ENCODE measurements at places on chromosomes 2 and 18.
A peak's percentile ranks its signal among the peaks of the same experiment; 100 is the strongest.

DNA sequence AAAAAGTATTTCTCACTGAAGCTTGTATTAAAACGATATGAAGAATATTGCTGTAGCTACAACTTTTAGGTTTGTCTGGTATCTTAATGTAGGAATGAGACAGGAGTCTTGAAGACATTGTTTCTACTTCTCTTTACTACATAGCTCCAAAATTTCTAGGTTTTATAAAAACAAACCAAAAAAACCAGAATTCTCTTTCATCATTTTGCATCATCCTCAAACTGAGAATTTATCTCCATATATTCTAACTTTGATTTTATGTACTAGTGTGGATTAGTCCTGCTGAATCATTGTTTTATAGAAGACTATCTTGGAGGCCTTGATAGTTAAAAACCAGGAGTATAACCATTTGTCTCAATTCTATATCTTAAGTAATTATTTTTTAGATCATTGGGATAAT lies 100.2 kb downstream of the ICA1L start:
- no peak for DNase-seq

DNA sequence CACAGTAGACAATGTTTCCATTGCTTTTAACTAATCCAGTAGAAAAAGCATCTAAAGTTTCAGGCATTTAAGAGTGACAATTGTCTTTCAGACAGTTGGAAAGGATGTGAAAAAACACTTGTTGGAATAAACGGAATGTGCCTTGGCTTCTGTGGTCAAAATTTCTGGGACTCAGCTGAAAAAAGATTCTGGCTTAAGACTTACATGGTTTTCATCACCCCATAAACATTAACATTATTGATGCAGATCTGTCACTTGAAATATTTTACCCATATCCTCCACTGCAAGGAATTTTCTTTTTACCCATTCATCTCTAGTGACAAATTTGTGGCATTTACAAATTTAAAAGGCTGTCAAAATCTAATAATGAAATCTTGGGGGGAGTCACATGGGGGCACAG lies 166.0 kb downstream of the SRBD1 start:
- DNase-seq, result no peak

DNA sequence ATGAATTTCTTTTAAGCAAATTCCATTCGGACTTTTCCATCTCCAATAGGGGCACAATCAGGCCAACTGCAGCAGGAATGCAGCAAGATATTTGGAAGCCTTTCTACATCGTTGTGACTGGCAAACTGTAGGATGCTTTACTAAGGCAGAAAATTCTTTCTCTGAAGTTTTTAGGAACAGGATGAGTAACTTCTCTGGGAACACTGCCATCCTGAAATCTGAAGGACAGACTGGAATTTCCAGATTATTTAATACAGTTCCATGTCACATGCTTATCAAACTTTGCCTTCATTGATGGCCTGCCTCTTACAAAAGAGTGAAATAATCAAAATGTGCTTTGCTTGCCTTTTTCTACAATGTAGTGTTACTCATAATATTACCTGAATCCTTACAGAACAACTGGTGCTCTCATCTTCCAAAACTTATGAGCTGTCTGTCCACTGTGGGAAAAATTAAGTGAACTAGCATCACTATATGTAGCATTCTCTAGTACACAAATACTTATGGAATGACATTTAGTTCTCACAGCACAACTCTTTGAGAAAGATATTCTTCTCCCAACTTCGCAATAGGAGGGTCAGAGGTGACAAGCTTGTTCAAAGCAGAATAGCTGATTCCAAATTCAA lies 32.0 kb upstream of the MAP2 start:
- DNase-seq, result no peak

DNA sequence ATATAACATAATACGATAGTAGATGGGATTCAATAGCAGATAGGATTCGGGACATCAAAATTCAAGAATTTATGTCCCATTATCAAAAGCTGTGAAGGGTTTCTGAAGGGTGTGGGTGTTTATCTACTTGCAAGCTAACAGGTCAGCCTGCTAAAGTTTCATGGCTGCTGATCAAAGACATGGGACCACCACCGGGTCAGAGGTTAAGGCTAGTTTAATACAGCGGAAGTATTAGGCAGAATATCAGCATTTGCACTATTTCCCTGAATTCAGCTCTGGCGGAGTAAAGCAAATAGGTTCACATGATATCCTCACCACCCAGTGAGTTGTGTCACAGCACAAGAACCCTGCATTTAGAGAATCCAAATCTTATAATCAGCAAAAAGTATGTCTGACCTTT lies 82.5 kb downstream of the DSEL start:
- no peak for DNase-seq

DNA sequence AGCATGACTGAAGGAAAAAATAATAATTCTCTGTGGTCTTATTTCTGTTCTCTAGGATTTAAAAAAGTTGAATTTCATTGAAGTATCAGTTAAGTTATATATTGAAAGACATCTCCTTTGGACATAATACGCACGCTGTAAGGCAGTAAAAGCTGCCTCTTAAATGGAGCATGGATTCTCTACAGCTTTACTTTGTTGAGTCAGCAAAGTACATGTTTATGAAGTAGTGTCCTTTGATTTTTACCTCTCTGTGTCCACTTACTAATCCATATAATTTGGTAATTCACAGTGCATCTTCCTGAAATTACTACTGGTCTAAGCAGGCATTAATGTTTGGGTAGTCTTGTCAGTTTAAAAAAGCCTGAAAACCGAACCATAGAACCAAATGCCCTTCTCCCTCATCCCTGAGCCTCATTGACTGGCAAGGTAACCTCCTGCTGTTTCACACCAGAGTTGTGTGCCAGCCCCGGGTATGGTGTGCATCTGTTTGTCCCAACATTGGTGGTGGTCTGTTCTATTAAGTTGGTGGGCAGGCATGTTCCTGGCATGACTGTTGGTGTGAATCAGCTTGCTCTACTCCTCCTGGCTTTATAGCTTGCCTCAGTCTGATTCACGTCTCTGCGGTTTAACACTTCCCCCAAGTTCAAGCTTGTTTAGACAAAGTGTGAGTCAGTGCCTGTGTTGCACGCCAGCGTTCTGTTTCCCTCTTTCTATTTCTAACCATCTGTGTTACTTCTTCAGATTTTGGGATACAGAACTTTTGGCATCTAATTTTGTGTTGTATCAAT lies 71.0 kb upstream of the ITM2C start:
- peak; percentile 81 for DNase-seq

GRCh38 chr2:16142383-16143361 lies 202.3 kb downstream of the MYCN start:
- DNase-seq, result no peak

DNA sequence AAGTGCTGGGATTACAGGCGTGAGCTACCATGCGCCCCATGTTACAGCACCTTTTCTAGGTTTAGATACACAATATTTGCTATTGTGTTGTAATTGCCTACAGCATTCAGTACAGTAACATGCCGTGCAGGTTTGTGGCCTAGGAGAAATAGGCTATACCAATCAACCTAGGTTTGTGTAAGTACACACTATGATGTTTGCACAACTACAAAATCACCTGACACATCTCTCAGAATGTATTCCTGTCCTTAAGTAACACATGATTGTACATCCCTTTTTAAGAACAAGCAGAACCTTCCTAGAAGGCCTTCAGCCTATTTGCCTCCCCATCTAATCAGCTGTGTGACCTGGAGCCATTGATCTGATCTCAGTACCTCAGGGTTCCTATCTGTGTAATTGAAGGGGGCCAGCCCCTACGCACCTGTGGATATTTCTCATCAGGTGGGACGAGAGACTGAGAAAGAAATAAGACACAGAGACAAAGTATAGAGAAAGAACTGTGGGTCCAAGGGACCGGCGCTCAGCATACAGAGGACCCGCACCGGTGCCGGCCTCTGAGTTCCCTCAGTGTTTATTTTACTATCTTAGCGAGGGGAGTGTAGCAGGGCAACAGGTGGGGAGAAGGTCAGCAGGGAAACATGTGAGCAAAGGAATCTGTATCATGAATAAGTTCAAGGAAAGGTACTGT lies 18.7 kb upstream of the TMBIM1 start:
- no peak for DNase-seq

GRCh38 chr2:70084973-70085710 lies 2.1 kb upstream of the PCBP1 start:
- DNase-seq, result no peak

GRCh38 chr18:37272226-37272625 lies 293.4 kb downstream of the CELF4 start:
- DNase-seq, result no peak

GRCh38 chr18:12803069-12803936 lies 80.7 kb downstream of the PTPN2 start:
- DNase-seq, result no peak

DNA sequence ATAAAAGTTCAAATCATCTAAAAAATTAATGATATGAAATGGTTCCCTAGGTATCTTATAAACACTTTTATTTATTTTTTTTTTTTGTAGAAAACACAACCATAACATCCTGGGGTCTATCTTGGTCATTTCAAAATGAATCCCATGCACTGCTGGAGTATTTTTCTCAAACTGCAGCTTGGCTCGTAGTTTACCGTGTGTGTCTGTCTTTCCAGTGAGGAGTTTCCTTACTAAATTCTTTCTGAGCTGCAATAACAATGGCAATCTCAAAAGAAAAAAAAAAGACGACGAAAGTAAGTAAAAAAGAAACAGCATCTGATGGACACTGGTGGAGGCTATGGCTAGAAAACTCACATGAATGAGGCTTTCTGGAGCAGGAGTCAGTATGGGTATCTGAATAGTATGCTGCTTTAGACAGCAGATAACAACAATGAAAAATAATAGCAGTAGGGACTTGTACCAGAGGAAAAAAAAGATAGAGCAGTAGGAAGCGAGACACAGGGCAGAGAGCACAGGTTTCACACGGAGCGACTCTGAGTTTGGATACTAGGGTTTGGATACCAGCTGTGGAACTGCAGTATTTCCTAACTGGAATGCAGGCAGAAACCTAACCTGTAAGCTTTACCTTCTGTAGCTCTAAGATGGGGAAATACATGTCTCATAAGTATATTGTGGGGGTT lies 43.5 kb downstream of the CALCRL start:
- no peak for DNase-seq

GRCh38 chr2:64697297-64698176 lies 43.8 kb upstream of the SERTAD2 start:
- DNase-seq, result no peak

- no peak for DNase-seq
These were observed 462.2 kb downstream of the BCL11A start for GRCh38 chr2:60091266-60091665.

GRCh38 chr2:188494906-188495305 lies 203.2 kb downstream of the GULP1 start:
- DNase-seq, result no peak

- DNase-seq, result no peak
These were observed 48.4 kb upstream of the B3GNT7 start for GRCh38 chr2:231347081-231347480.

DNA sequence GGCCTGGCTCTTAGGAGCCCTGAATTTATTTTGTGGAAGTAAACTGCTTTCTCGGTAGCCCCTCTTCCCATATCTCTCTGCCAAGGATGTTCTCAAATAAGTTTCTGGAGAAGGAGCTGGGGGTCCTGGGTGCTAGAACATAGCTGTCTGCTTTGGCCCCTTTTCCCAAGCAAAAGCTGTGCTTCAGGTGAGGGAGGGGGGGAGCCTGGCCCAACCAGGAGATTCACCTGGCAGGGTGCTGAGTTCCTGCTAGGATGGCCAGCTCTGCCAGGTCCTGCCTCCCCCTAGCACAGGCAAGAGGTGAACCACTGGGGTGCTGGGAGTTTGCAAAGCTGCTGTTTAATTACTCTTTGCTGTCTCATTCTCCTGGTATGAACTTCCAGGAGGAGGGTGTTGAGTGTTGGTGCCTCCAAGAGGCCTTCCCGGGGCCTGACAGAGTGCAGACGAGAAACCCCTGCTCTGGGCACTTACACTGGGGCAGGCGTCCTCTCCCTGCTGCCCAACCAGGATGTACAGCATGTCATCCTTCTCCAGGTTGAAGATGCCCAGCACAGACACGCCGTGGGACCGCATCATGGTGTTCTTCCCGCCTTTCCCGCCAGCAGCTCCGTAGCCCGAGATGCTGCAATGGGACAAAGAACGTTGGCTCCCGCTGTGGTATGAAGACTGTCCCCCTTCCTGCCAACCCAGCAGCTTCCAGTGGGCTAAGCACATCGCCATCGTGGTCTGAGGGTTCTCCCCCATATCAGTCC lies 124.2 kb downstream of the CLIP4 start:
- no peak for DNase-seq

DNA sequence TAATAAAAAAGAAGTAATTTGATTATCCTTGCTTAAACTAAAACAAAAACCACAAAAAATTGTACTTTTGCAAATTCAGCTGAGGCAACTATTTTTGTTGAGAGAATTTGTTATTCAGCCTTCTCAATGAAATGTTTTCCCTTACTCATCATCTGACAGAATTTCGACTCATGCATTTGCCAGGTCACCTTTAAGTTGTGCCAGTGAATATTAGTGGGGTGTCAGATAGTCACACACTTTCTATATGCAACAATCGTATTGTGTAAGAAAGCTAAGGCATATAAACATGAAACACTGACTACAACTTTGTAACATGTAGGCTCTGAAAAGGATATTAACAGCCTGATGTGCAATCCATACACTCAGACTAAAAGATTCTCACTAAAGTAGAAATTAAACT lies 1653.1 kb upstream of the SLC39A10 start:
- no peak for DNase-seq
